ENCODE measurements at places on chromosomes 12 and 14.
A peak's percentile ranks its signal among the peaks of the same experiment; 100 is the strongest.

DNA sequence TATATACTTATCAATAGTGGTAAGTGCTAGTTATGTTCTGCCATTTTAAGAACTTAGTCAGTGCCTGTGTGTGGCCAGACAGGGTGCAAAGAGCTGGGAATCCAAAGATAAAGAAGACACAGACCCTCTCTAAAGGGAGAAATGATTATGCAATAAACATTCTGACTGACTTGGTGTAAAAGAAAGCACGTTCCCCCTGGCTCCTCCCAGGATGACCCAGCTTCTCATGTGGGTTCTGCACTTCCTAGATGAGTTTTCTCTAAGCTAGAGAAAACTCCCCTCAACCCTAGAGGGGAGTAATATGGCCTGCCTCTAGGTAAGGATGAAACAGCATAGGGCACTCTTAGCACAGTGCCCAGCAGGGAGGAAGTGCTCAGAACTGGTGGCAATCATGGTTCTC lies 231.2 kb downstream of the VRK1 start:
- DNase-seq, result no peak

- DNase-seq, result no peak
Observed at GRCh38 chr12:74602881-74603672, 65.4 kb downstream of the ATXN7L3B start.

- DNase-seq, result no peak
Observed at GRCh38 chr12:112595410-112595809, 176.7 kb downstream of the PTPN11 start.

- DNase-seq, result no peak
Observed at GRCh38 chr14:23481979-23482822, 12.7 kb downstream of the NGDN start.

DNA sequence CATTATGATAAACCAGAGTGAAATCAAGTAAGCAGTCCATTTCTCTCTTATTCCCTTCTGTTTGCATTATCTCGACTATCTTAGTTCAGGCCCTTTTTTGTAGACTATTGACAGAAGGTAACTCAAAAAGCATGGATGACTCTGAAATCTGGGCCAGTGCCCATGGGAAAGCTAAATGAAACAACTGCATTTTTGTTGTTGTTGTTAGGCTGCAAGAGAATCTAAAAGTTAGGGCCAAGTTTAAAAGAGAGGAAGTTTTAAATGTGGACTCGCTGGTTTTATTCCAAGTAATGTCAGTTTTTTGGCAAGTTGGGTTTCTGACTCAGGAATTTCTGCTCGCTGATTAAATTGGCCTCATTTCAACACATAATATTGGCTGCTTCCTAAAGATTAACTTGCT lies 201.1 kb downstream of the PIK3C2G start:
- no peak for DNase-seq

- DNase-seq, result no peak
Observed at GRCh38 chr12:93793983-93794382, 116.8 kb downstream of the CRADD start.

GRCh38 chr14:95486875-95487668 lies 29.4 kb downstream of the SYNE3 start:
- no peak for DNase-seq

- no peak for DNase-seq
Observed at GRCh38 chr14:89268514-89268913, 148.5 kb downstream of the FOXN3 start.

DNA sequence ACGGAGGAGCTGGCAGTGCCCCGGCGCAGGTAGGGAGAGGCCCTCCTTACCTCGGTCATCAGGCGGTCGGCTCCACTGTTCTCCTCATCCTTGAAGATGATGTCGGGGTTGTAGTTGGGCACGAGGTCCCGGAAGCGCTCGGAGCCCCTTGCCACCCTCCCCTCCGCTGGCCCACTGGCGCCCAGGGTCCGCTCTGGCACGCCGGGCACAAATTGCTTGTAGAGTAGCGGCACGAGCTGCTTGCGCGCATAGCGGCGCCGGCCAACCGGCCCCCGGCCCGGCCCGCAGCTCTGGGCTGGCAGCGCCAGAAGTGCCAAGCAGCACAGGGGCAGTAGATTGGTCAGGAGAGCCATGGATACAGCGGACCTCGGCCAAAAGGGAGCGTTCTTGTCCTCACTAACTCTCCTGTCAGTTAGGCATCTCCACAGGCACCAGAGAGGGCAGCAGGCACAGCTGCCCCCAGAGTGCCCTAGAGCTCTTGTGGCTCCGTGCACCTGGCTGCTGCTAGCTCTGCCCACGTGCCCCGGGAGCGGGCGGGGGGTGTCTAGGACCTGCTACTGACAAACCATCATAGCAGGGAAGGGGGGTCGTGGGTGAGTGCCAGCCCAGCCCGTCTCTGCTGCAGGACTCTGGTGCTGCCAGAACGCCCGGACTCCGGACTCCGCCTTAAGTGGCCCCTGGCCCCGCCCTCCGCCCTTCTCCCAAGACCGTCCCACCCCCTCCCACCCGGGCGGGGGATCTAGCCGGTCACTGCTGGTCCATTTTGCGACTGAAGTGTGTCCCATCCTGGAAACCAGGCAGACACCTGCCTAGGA lies at the start of gene DHH:
Gene DHH (minus strand): TSS at position 642 of the 815 bp plus-strand sequence. CDS start 289 bp downstream, at position 353.
- DNase-seq, result no peak

DNA sequence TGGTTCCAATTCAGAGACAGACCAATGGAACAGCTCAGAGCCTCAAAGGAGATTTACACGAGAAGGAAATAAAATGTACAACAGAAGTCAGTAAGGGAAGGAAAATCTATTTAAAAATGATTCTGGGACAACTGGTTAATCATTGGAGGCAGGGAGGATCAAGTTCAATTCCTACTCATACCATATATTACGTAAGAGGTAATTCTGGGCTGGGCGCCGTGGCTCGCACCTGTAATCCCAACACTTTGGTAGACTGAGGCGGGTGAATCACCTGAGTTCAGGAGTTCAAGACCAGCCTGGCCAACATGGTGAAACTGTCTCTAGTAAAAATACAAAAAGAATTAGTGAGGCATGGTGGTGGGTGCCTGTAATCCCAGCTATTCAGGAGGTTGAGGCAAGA lies 36.7 kb upstream of the PITPNM2 start:
- DNase-seq, result no peak

GRCh38 chr12:13027032-13027431 lies 17.1 kb upstream of the FAM234B start:
- DNase-seq, result no peak

DNA sequence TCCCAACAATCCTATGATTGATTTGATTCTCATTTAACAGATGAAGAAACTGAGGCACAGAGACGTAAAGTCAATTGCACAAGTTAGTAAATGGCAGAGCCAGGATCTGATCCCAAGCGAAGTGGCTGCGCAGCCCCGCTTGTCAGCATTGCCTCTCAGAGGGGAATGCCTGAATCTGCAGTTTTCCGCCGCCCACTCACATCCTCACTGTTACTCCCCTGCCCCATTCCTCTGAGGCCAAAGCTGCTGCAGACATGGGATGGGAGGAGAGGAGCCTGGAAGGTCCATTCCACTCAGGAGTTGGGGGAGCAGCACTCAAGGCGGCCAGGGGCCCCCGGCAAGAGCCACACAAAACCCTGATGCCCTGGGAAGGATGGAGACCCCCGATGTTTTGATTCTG lies 1.0 kb downstream of the NRIP2 start:
- DNase-seq, result no peak

GRCh38 chr14:57408634-57409033 lies 18.2 kb downstream of the NAA30 start:
- no peak for DNase-seq

DNA sequence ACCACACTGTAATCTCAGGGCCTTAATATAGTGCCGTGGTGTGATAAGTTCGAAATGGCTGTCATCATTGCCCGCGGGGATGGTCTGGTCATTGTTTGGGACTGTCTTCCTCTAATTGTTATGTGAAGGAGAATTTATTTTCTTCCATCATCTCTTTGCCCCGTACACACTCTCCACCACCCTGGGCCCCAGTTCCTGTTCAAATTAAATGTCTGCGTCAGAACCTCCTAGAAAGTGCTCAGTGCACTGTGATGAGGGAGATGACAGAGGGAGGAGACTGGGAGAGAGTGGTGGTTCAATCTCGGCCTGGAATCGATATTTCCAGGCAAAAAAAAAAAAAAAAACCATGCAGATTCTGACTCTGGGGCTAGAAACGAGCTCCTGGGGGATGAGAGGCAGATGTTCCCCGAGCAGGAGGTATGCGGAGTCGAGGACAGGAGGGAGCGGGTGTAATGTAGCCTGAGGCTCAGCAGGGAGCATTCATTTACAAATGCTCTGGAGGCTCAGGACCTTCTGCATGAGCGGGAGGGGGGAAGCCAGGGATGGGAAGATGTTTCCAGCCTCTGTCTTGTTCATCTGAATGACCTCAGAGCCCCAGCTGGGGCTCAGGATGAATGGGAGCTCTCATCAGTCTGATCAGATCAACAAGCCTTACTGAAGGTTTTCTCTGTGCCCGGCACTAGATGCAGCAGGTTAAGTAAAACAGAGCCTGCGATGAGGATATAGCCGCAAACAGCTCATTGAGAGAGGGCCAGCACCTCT lies 219.5 kb downstream of the TBX5 start:
- DNase-seq, result no peak

- peak; percentile 67 for DNase-seq
Observed at GRCh38 chr14:100317912-100318808, 5.0 kb upstream of the SLC25A47 start.

DNA sequence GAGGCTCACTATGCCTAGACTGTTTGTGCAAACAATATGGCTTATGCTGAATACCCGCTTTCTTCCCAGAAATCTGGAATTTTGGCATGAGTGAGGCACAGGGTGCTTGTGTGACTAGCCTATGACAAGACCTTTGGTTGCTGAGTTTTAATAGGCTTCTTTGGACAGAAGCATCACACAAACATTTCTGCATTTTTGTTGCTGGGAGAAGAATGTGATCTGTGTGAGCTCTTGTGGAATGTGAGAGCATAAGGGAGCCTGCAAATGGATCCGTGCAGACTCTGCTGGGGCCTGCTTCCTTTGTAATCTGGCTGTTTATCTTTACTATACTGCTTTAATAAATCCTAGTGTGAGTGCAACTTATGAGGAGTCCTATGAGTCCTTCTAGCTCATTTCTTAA lies 83.0 kb upstream of the ZDHHC17 start:
- no peak for DNase-seq

GRCh38 chr12:121533394-121534090 lies 47.3 kb downstream of the KDM2B start:
- DNase-seq, result no peak

DNA sequence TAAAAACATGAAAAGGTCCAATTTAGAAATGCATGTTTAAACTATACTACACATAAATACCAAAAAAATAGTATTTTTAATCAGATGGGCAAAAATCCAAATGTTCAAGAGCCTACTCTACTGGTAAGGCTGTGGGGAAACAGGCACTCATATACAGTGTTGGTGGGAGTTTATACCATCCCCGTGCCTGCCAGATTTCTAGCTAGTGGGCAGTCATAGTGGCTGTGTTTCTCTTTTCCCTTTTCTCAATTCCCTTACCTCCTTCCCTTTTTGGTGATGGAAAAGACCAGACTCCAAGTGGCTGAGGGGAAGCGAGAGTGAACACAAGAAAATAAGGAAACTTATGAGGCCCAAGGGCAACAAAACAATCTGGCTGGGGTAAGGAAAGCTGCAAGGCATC lies 14.7 kb downstream of the ZNF641 start:
- DNase-seq, result no peak

- DNase-seq, result no peak
Observed at GRCh38 chr12:88805286-88805685, 225.0 kb upstream of the KITLG start.

GRCh38 chr14:101598571-101599233 lies 37.4 kb downstream of the DIO3 start:
- no peak for DNase-seq

Data from activated CD4-positive, CD25-positive, alpha-beta regulatory T cell treated with anti-CD3 and anti-CD28 coated beads, Interleukin-2, amount 50 U/mL, for 72 hours (primary cell).